Renal cortex interstitium (tissue), 15 donors: ENCODE measurements at places on chromosomes 5 and 9. TPM values are rescaled to one million over a fixed set of nuclear protein-coding genes. Genes with fewer than 3 reads are reported as not detected.

The CDKN2B gene
- 0.31 TPM for polyA plus RNA-seq

The RBM18 gene
- 33.1 TPM for polyA plus RNA-seq

The TMEM252 gene
- polyA plus RNA-seq = 11.1 TPM

The OBP2B gene
- polyA plus RNA-seq = not detected

The PCAT7 gene
- 0.45 TPM for polyA plus RNA-seq

The STK32A gene
- polyA plus RNA-seq = 16.2 TPM

The PCDHB10 gene
- 6.8 TPM for polyA plus RNA-seq

The OR13C5 gene
- polyA plus RNA-seq = not detected

The LECT2 gene
- polyA plus RNA-seq = 2.3 TPM

The PCDHGB7 gene
- 16.6 TPM for polyA plus RNA-seq

The DDX46 gene
- polyA plus RNA-seq = 89.7 TPM

The SPINK14 gene
- polyA plus RNA-seq = not detected

The NR2F1 gene
- 328 TPM for polyA plus RNA-seq

The SWI5 gene
- 30.3 TPM for polyA plus RNA-seq

The PCDHAC1 gene
- polyA plus RNA-seq = 0.09 TPM

The FAM221B gene
- polyA plus RNA-seq = 0.10 TPM

The CARTPT gene
- not detected for polyA plus RNA-seq

The C5orf34 gene
- polyA plus RNA-seq = 4.9 TPM

The PCDHB14 gene
- 9.5 TPM for polyA plus RNA-seq

The NPM1 gene
- polyA plus RNA-seq = 1,969 TPM

The BAAT gene
- polyA plus RNA-seq = 0.39 TPM

The CCL27 gene
- polyA plus RNA-seq = 0.44 TPM

The SPATA31D4 gene
- not detected for polyA plus RNA-seq

The PCDHGB5 gene
- 11.5 TPM for polyA plus RNA-seq

The HSPB3 gene
- not detected for polyA plus RNA-seq

The NMUR2 gene
- polyA plus RNA-seq = 0.09 TPM

The PCDHB6 gene
- 3.2 TPM for polyA plus RNA-seq

The PNPLA7 gene
- polyA plus RNA-seq = 5.1 TPM

The CTSV gene
- polyA plus RNA-seq = 30.7 TPM

The FAM163B gene
- 0.17 TPM for polyA plus RNA-seq

The FSD1L gene
- polyA plus RNA-seq = 8.5 TPM

The NUTM2G gene
- polyA plus RNA-seq = 4.0 TPM

The FYB1 gene
- polyA plus RNA-seq = 4.4 TPM

The IL5 gene
- polyA plus RNA-seq = not detected

The ACER2 gene
- 8.9 TPM for polyA plus RNA-seq

The FGF18 gene
- polyA plus RNA-seq = 0.34 TPM

The TTC39B gene
- polyA plus RNA-seq = 7.5 TPM

The PRLR gene
- polyA plus RNA-seq = 49.8 TPM

The INSL4 gene
- polyA plus RNA-seq = not detected

The ADAMTS6 gene
- 3.5 TPM for polyA plus RNA-seq

The PCDHB11 gene
- 4.7 TPM for polyA plus RNA-seq

The FAM120A gene
- polyA plus RNA-seq = 83.0 TPM

The SEMA5A gene
- polyA plus RNA-seq = 44.4 TPM

The EPB41L4A gene
- polyA plus RNA-seq = 21.0 TPM

The CXCL14 gene
- 21.2 TPM for polyA plus RNA-seq

The KYAT1 gene
- polyA plus RNA-seq = 27.9 TPM

The MXD3 gene
- 15.2 TPM for polyA plus RNA-seq

The SH3RF2 gene
- 4.6 TPM for polyA plus RNA-seq

The RAB3C gene
- polyA plus RNA-seq = 1.2 TPM

The AQP3 gene
- 64.7 TPM for polyA plus RNA-seq

The PCDHGA2 gene
- 6.0 TPM for polyA plus RNA-seq

The SLC1A1 gene
- 17.6 TPM for polyA plus RNA-seq

The TAF11L10 gene
- not detected for polyA plus RNA-seq
